ENCODE measurements at places on chromosomes 16 and 17.

DNA sequence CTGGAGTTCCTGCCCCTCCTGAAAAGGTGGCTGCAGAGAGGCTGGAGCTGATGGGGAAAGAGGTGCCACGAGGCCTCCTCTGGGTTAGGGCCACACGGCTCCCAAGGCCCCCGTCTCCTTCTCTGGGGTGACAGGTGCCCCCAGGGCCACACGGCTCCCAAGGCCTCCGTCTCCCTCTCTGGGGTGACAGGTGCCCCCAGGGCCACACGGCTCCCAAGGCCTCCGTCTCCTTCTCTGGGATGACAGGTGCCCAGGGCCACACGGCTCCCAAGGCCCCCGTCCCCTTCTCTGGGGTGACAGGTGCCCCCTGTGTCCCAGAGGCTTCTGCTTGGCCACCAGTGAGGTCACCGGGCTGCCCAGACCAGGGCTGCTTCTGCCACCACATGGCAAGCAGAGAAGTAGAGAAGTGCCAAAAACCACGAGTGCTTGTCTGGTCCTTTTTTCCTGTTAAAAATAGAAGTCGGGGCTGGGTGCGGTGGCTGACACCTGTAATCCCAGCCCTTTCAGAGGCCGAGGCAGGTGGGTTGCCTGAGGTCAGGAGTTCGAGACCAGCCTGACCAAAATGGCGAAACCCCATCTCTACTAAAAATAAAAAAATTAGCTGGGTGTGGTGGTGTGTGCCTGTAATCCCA, 4.1 kb downstream of the CAPN15 start:
- no peak for DNase-seq

DNA sequence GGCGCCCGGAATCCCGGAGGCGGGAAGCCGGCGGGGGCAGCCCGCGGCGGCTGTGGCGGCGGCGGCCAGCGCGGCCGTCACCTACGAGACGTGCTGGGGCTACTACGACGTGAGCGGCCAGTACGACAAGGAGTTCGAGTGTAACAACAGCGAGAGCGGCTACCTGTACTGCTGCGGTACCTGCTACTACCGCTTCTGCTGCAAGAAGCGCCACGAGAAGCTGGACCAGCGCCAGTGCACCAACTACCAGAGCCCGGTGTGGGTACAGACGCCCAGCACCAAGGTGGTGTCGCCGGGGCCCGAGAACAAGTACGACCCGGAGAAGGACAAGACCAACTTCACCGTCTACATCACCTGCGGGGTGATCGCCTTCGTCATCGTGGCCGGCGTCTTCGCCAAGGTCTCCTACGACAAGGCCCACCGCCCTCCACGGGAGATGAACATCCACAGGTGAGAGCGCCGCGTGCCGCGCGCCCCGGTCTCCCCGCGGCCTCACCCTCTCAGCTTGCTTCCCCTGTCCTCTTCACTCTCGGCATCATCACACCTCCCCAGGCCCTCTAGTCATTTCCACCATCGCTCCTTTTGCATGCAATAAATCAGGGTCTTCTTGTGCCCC, 706 bp downstream of the SHISA6 start:
- DNase-seq: no peak

- no peak for DNase-seq
Measured at GRCh38 chr16:10200637-10201586, 18.7 kb upstream of the GRIN2A start.

GRCh38 chr16:4347010-4347409, 4.1 kb downstream of the PAM16 start:
- no peak for DNase-seq

DNA sequence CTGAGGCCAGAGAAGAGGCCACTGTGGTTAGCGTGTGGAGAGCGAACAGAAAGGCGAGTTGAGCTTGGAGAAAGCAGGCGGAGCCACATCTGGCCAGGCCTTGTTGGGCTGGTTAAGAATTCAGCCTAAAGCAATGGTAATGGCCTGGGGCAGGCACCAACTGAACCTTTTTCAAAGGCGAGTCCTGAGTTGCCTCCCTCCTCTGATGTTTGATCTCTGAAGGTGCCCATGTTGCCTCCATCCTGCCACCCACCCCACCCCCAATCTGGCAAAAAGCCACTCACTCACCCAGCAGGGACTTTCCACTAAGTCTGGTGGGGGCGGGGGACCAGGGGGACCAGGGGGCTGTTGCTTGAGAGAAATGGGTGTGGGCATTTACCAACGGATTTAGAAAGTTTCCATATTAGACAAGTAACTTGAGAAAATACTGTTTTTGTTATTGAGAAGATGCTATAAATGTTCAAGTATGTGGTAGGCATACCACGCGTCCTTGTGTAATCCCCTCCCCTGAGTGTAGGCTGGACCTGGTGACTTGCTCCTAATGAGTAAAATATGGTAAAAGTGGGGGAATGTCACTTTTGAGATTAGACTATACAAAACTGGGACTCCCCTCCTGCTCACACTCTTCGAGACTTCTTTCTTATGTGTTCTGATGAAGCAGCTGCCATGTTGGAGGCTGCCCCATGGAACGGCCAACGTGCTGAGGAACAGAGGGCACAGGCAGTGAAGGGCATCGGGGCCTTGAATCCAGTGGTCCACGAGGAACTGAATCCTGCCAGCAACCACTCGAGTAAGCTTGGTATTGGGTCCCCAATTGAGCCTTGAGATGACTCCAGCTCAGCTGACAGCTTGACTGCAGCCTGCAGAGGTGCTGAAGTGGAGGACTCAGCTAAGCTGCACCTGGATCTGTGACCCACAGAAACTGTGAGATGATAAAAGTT, 29.9 kb upstream of the TNS4 start:
- DNase-seq: no peak

- no peak for DNase-seq
Measured at GRCh38 chr17:17672453-17673368, 8.5 kb upstream of the RAI1 start.

DNA sequence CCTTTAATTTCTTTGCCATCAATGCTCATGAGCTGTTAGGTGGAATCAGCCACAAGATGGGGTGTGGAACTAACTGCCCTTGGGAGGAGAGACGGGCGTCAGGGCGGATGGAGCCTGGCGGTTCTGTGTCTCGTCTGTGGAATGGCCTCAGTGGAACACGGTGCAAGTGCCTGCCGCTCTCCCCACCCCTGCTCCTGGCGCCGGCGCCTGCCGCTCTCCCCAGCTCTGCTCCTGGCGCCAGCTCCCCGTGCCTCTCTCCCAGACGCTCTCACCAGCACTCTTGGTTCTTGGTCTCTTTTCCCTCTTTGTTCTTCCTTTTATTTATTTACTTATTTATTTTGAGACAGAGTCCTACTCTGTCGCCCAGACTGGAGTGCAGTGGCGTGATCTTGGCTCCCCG, 13.2 kb upstream of the RPL13 start:
- DNase-seq: no peak

DNA sequence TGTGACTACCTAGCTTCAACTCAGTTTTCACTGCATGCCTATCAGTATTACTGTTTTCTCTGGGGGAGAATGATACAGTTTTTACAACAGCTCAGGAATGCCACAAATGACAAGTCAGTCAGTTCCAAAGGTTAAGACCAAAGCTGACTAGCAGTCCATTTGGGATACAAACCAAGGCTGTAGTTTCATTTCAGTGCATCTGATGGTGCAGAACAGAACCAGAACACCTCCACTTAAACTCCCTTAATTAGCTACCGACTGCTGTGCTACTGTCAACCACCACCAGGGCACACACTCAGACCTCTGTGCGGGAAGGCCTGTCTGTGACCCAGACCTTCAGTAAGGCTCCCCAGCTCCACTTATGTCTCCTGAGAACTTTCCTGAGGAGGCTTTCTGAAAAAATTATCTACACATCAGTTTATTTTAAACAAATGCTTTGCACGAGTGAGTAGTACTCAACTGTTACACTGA, 20.4 kb downstream of the NFE2L1 start:
- DNase-seq: no peak

- no peak for DNase-seq
Measured at GRCh38 chr17:66682283-66682682, 152.6 kb upstream of the CACNG5 start.

GRCh38 chr16:80875616-80876015, 71.2 kb upstream of the CDYL2 start:
- no peak for DNase-seq

- no peak for DNase-seq
Measured at GRCh38 chr16:55010492-55011160, 80.0 kb downstream of the IRX5 start.

DNA sequence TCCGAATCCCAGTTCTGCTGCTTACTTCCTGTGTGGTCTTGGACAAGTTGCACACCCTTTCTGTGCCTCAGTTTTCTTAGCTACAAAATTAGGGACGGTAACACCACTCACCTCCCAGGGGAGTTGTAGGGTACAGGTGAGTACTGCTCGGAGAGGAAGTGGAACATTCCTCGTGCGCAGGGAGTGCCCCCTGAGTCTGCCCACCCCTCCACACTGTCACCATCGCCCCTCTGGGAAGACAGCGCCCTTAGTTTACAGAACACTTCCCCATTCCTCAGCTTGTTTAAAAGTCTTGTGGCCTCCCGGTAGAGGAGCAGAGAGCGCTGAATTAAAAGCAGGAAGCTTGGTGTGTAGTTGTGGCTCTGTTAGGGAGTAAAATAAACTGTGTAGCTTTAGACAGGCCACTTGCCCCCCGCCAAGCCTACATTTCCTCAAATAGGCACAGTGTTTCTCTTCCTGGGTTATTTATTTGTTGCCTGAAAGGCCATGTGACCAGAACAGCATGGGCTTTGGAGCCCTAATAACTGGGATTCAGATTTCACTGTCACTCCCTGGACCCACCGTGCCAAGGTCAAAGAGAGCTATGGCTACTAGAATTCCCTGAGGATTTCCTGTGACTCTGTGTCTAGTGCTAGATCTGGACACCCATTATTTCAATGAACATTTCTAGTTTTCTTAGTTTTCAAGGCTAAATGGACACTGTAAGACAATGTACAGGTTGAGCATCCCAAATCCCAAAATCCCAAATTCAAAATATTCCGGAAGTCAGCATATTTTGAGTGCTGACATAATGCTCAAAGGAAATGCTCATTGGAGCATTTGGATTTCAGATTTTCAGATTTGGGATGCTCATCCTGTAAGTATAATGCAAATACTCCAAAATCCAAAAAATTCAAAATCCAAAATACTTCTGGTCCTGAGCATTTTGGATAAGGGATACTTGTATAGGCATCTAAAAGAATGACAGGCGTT, 372.5 kb downstream of the SNX29 start:
- DNase-seq: no peak

DNA sequence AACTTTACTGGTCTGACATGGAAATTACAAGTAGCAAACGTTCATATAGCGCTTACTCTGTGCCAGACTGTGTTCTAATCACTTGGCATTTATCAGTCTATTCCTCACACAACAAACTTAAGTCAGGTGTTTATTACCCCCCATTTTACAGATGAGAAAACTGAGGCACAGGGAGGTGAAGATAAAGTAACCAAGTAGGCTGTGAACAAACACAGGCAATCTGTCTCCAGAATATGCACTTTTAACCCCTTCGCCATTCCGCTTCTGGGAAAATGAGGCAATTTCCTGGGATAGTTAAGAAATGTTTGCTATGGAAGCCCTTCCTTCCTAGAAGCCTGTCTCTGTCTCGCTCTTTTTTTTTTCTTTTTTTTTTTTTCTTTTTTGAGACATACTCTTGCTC, 12.2 kb upstream of the CXCL16 start:
- no peak for DNase-seq

- no peak for DNase-seq
Measured at GRCh38 chr17:36888236-36888951, 48.9 kb upstream of the LHX1 start.

DNA sequence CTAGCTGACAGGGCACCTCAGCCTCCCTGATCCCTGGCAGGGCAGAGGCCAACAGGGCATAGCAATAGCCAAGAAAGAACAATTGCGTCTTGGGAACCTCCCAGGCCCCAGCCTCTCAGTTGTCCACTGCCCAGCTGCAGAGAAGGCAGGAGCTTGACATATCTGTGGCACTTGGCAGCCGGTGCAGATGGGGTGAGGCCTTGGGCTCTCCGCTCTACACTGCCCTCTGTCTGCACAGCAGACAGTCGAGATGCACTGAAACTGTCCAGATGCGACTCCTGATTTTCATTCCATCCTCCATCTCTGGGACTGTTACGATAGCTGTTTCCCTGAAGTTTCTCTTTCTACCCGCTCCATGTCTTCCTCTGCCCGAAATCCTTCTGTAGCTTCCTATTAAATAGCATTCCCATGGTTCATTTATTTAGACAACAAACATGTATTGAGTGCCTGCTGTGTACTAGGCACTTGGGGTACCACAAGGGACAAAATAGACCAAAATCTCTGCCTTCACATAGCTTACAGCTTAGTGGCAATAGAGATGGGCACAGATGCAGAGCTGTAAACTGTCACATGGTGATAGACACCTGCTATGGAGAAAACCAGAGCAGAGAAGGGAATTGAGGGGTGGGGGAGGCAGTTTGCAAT, 3.3 kb downstream of the POLR3E start:
- DNase-seq: no peak

- DNase-seq: no peak
Measured at GRCh38 chr17:41836550-41837196, 641 bp upstream of the NT5C3B start.

- peak; percentile 25 for DNase-seq
Measured at GRCh38 chr17:2023692-2024571, 1.2 kb downstream of the RTN4RL1 start.

DNA sequence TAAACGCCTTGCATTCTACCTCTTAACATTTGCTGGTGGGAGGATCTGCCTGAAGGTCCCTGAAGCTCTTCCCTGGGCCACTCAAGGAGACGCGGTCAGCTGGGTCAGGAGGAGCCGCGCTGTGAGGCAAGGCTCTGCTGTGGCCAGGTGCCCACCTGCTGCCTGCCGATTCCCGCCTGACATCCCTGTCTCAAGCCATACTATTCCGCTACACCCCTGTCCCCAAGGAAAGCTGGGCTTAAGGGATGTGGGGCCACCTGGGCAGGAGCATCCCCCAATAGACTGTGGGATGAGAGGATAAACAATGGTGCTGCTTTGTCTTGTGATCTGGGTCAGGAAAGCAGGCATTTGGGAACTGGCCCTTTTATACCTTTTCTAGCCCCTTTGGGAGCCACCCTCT, 5.1 kb downstream of the TPPP3 start:
- DNase-seq: no peak

DNA sequence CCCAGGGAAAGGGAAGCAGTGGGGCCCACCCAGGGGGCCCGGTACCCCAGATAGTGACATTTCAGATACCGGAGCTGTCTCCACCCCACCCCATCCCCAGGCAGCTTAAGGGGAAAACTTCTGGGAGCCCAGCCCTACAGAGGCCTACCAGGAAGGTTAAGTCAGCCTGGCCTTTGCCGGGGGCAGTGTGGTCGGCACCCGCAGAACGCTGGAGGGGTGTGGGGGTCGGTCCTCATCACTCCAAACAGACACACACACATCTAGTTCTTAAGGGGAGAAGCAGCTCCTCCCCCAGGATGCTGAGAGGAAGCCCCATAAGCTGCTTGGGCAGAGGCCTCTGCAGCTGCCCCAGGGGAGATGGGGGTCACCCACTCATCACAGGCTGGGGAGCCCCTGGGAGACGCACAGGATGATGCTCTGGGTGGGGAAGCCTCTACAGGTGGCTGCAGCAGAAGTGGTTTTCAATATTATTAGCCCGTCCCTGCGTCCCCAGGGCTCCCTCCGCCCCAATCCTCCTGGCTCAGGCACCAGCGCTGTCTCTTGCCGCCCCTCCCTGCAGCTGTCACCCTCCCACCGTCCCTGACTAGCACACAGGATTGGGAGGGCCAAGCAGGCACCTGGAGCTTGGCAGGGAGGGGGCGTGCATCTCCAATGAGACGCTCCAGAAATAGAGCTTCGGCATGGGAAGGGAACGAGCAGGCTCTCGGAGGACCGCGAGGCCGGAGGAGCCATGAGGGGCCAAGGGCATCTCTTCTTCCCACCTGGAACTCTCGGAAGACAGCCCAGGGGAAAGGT, 1.4 kb upstream of the ABR start:
- no peak for DNase-seq

GRCh38 chr16:73170612-73171038, 122.7 kb upstream of the ZFHX3 start:
- DNase-seq: no peak
